ENCODE measurements at places on chromosomes 3 and 15.
A peak's percentile ranks its signal among the peaks of the same experiment; 100 is the strongest.

- no peak for DNase-seq
These were observed 178.3 kb downstream of the UACA start for GRCh38 chr15:70584838-70585706.

- no peak for DNase-seq
These were observed 13.1 kb downstream of the HDGFL3 start for GRCh38 chr15:83194528-83194927.

- no peak for DNase-seq
These were observed 133.0 kb upstream of the UMPS start for GRCh38 chr3:124597273-124597672.

DNA sequence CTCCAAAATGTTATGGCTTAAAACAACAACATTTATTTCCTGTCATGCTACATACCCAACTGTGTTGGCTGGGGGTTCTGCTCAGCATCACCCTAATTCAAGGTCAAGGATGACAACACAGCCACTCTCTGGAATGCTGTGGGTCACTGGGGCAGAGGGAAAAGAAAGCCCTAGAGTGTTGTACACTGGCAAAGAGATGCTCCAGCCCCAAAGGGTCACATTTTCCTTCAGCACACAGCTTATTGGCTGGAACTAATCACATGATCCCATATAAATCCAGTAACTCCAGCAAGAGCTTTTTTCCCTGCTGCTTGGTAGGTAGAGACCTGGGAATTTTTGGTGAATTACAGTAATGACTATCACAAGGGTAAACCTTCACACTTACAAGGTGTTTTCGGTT, 1041.4 kb downstream of the NTRK3 start:
- DNase-seq: no peak

- DNase-seq: no peak
These were observed 21.4 kb downstream of the CHDH start for GRCh38 chr3:53824795-53825194.

DNA sequence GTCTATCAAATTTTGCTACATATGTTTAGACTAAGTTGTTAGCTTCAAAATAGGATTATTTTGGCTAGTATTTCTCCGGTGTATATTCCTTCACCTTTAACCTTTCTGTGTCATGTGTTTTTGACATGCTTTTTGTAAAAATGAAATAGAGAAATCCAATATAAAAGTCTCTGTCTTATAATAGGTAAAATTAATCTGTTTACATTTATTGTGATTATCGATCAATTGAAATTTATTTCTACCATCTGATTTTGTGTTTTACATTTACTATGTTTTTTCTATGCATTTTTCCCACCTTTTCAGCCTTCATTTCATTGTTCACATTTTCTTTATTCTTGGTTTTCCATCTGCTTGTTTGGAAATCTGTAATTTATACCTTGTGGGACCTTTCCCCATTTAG, 11.7 kb upstream of the LHFPL4 start:
- DNase-seq: no peak

GRCh38 chr3:55879901-55880331, 392.8 kb upstream of the WNT5A start:
- no peak for DNase-seq

DNA sequence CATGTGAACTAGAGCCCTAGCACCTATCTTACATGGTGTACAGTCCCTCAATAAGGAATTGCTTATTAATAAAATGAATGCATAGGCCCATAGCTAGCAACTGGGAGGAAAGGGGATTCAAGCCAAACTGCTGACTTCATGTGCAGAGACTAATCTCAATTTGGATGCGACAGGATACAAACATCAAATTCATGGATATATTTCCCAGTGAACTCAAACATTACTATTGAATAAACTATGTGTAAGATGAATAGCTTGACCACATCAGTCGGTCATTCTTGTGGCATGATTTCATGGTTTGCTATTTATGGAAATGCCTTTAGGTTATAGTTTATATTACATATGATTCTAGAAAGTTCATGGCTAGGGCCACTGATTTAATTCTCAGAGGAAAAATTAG, 268.6 kb upstream of the SLITRK3 start:
- DNase-seq: no peak

DNA sequence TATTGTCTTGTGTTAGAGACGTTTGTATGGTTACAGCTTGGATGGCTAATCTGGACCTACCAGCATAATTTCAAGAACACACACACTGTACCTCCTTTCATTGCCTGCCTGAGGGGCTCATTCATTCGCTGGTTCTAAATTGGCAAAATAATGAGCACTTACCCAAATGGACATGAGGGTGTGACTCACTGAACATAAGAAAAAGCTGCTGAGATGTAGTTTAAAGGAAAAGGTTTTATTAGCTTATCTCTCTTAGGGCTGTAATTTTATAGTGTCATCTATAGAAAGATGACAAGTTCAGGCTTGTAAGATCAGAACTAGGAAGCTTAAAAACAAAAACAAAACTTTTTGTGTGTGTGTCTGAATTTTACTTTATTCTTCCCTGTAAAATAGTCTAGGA, 120.7 kb upstream of the WNT7A start:
- no peak for DNase-seq

DNA sequence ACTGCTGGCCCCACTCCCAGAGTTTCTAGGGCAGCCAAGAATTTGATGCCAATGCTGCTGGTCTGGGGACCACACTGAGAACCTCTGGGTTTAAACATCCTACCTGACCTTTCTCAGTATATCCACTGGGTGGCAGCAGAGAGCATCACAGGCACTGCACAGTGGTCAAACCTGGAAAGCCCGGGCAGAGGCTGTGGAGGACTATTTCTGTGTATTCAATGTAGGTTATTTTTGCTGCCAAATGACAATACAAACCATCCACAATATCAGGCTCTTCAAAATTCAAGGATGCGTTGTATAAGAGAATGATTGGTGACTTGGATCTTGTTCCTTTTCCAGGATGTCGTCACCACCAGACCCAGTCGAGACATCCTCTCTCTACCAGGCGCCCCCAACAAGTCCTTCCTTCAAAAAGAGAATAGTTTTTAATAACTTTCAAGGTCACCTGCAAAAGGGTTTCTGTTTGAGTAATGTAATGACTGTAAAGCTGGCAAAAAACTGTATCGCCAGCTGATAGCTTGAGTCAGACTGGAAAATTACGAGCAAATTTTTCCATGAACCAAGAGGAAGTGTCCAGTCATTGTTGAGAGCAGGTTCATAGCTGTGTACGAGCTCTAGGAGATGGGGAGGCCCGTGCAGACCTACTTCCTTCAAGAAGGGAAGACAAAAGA, 30.5 kb upstream of the MYZAP start:
- DNase-seq: peak; percentile 33

- DNase-seq: no peak
These were observed 1.3 kb downstream of the AMIGO3 start for GRCh38 chr3:49717959-49718857.

DNA sequence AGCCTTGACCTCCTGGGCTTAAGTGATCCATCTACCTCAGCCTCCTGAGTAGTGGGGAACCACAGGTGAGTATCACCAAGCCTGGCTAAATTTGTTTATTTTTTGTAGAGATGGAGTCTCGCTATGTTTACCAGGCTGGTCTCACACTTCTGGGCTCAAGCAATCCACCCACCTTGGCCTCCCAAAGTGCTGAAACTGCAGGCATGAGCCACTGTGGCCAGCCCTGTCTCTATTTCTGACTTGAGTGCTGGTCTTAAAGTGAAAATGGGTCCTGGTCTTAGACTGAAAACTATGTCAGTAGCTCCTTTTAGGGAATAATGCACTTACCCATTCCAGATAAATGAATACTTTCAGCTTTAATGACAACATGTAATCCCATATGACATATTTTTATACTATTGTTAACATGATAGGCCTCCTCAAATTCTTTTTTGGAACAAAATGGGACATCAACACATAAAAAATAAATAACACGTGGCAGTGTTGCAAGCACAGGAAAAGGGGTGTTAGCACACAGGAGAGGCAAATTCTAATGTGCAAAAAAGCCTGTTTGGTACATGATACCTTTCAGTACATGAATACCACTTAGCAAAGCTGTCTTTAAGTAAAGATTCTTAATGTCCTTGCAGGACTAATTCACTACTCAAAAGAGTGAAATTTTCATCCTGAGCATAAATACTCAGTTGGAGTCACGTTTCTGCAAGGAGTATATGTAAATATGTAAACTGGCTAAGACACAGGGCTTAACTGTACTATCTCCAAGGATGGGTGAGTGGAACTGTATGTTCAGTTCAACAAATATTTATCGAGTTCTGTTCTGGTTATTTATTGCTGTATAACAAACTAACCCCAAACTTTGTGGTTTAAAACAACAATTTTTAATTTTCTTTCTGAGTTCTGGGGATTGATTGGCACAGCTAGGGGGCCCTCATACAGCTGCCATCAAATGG, 194.7 kb downstream of the NR1D2 start:
- DNase-seq: no peak

DNA sequence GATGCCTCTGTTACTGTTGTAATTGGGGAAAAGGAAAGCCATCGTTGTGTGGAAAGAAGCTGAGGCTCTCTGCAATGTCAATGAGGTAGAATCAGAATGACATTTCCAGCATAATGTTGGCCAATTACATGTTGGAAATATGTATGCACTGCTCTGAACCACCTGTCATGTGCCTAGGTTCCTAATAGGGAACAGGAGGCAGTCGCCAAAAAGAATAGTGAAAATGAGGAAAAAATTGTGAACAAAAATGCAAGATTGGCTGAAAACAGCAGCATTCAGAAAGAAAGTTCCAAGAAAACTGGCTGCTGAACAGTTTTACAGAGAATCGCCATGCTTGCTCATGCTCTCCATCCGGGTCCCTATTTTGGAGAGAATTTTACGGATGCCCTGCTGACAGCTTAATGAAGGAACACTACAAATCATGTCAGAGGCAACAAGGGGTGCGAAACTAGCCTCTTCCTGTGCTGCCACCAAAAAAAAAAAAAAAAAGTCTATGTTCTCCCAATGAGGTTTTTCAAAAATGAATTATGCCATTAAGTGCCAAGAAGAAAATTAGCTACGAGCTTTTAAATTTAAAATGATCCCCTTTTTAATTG, 305.9 kb upstream of the ARRDC4 start:
- DNase-seq: no peak

- no peak for DNase-seq
These were observed 628.6 kb upstream of the CCDC54 start for GRCh38 chr3:106748472-106749262.

DNA sequence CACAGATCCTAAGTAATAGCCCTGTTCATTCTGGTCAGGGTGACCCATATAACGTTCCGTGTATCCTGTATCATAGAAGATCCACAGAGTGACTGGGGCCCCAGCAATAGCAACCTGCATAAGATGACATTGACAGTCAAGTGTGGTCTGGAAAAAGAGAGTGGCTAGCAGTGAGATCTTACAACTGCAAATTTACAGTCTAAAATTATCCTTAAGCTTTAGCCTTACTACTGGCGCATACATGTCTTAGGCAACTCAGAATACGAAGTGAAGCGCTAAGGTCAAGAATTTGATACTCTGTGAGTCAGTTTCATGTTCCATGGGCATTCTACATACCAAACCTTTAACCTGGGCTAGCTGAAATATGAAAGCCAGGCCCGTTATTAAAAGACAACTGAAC, 29.2 kb upstream of the IGDCC4 start:
- DNase-seq: no peak

DNA sequence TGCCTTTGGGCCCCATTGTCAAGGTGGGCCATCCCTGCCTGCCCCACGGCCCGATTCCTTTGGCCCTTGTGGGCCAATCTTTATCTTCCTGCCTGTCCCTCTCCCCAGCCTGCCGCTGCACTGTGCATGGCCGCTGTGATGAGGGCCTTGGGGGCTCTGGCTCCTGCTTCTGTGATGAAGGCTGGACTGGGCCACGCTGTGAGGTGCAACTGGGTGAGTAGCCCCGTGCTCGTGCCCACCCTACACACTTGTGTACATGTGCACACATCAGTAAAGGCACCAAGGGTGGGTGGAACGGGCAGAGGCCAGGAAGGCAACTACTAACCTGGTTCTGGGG, 12.2 kb downstream of the NT5DC2 start:
- no peak for DNase-seq

DNA sequence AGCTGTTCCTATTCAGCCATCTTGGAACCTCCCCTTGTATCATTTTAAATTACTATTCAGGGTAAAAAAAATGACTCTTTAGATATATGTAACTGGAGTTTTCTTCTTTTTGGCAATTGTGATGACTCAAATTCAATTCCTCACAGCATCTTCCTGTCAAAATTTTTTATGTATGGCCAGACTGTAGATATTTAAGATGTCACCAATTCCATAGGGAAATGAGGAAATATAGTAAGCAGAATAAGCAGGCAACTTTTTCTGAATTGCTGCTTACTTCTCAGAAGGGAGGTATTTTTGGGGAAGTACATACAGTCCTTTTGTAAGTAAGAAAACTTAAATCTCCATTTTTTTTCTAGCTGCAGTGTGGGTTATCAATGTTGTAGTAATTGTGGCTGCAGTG, 28.8 kb downstream of the EAF2 start:
- no peak for DNase-seq

- DNase-seq: no peak
These were observed 18.8 kb upstream of the SUSD5 start for GRCh38 chr3:33237439-33237838.

- DNase-seq: no peak
These were observed 1295.9 kb downstream of the ZPLD1 start for GRCh38 chr3:103730744-103731143.

- DNase-seq: peak; percentile 40
These were observed 183.8 kb upstream of the IL12A start for GRCh38 chr3:159804726-159805410.

- DNase-seq: no peak
These were observed 54.8 kb downstream of the FBN1 start for GRCh38 chr15:48590723-48591122.

GRCh38 chr3:153896197-153896596, 225.0 kb upstream of the ARHGEF26 start:
- DNase-seq: no peak

DNA sequence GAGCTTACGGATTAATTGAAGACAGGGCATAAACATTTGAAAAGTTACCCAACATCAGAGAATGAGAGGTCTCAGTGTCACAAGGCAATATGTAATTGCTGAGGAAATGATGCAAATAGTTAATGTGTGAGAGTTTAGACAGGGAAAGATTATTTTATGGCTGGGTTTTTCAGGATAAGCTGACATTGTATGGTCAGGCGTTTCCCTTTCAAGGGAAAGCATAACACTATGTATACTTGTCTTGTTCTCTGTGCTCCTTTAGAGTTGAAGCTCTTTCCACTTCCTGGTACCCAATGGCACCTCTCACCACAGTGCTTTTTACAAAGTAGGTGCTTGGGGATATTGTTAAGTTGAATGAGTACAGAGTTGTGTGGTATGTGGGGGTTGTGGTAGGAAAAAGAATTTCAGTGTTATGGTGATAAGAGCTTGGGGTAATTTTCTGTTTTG, 19.9 kb downstream of the IQGAP1 start:
- no peak for DNase-seq

DNA sequence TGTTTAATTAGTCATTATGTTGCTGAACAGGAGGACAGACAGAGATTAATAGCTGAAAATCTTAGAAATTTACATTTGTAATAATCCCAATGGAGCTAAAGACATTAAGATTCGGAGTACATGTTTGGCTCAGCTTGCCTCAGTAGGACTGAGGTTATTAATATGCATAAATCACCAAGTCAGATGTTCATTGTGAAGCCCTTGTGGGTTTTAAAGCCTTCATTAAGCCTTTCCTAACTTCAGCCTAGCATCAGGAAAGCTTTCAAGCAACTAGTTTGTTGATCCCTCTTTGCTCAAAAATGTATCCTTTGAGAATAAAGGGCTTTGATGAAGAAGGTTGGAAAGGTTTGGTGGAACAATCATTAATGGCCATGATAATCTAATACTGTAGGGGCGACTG, 178.2 kb upstream of the CGNL1 start:
- no peak for DNase-seq
